Stimulated activated naive CD8-positive, alpha-beta T cell treated with anti-CD3 and anti-CD28 coated beads, Interleukin-15, Interleukin-2, amounts not matched to agents 100 U/mL and 50 U/mL, for 24 hours (primary cell): ENCODE measurements at places on chromosomes 3 and 15.
A peak's percentile ranks its signal among the peaks of the same experiment; 100 is the strongest.

GRCh38 chr3:50464569-50464968, 38.9 kb downstream of the CACNA2D2 start:
- DNase-seq = no peak

DNA sequence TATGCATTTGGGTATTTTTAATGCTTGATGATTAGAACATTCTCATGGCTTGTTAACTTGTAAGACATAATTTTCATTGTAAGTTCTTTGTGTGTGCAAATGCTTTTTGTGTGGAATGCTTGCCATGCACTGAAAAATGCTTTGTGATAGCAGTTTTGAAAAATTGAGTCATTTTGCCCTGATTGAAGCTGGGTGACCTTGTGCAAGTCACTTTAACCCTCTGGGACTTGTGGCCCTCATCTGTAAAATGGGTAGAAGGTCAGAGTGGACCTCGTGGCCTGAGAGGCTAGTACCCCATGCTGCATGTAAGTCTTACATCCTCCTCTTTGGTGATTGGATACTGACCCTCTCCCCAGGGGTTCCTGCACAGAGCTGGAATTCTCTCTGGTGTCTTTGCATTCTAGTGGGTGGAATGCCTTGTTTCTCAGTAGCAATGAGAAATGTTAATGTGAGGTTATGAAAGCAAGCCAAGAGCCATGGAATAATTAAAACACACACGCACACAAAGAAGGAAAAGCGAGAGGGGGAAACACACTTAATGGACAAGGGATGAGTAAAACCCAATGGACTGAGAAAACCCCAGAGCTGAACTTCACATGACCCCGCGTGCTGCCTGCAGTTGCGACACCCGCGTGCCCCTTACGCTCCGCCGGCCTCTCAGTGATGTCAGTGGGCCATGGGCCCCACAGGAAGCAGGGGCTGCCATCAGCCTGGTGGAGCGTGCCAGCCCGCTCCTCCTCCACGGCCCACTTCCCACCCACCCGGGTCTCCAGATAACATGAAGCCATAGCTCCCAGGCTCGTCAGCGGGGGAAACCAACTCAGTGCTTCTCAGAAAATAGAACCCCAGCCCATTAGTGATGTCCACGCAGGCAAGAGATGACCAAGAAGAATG, 44.0 kb downstream of the SMAD3 start:
- DNase-seq = peak; percentile 52

- no peak for DNase-seq
These were observed 22.9 kb downstream of the IL5RA start for GRCh38 chr3:3087279-3087678.

DNA sequence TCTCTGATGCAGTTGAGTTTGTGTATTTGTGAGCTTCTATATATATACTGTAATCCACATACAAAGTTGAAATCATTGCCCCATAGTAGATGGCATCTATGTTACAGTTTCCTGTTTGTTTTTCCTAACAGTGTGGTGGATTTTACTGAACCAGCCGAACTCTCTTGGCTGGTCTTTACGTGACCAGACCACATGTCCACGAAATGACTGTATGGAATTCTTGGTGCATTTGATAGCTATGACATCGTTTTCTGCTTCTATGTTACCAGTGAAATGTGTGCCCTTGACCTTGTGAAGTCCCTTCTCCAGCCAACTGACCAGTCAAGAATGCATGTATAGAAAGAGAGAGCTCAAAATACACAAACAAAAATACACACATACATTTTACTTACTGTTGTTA, 1.8 kb downstream of the KCNMB2 start:
- DNase-seq = no peak

DNA sequence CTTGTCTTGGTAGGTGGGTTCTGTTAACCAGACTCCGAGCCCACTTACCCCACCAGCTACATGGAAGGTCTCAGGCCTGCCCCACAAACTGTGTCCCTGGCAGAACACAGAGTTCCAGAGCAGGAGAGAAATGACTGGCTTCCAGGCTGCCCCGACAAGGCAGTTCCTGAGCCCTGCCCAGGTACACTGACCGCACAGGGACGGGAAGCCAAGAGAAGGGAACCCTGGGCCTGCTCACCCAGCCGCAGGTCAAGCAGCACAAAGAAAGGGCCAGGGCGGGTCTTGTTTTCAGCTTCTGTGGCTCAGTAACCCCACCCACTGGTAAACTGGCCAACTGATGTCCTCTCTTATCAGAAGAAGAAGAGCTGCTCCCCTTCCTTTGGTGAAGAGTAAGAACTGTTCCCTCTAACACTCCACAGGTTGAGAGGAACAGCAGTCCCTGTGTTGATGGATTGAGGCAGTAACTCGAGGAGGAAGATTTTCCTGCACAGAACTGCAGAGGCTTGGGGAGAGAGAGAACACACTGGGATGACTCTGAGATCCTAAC, 68.4 kb downstream of the CRTC3 start:
- peak; percentile 26 for DNase-seq

DNA sequence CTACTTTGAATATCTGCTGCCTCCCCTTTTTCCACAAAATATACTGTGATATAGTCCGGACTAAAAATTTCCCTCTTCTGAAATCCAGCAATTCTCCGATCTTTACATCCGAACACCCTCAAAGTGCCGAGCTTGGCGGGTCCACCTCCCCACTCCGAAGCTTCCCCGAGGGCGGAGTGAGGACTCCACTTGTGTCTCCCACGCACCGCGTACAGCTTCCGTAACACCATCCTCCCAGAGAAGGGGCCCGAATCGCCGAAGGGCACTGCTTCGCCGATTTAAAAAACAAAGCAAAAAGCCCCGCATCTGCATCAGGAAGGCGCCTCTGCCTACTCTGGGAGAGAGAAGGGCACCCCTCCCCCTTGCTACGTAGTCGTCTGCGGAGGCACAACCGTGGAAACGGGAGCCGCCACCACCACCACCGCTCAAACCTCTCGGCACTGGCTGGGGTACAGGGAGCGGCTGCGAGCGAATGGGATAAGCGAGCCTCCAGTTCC, 551 bp downstream of the NCBP2 start:
- peak; percentile 73 for DNase-seq

DNA sequence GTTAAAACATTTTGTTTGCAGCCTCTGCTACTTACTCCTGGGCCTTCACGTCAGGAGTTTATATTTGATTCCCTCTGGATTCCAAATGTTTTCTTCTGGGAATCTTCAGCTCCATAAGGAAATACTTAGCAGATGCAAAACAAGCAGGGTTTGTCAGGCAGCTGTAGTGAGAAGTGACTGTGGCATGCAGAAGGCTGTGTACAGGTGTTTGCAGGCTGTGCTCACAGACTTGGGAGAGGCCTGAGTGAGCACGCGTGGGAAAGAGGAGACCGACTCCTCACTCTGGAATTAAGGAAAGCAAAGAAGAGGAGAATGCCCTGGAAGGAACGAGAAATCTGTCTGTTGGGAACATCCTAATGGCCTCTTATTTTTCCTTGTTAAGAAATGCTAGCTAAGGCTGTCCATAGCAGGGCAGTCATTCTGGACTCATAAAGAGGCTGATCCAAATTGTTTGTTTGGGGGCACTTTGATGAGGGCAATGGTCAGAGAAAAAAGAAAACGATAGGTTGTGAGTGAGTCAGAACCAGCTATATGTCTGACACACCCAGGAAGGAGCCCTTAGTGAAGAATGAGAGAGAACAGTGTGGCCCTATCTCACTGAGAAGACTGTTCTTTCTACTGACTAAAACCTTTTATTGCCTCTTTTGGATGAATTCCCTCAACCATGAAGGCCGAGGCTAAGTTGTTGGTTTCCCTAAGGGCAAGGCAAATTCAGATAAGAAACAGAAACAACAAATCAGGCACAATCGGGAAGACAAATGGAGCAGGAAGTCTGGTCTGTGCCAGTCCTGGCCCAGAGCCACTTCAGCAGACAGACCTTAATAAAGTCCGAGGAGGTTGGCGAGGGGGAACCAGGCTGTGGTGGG, 82.6 kb downstream of the TGFBR2 start:
- DNase-seq = no peak

- no peak for DNase-seq
These were observed 10.7 kb upstream of the ANXA2 start for GRCh38 chr15:60408463-60408981.

DNA sequence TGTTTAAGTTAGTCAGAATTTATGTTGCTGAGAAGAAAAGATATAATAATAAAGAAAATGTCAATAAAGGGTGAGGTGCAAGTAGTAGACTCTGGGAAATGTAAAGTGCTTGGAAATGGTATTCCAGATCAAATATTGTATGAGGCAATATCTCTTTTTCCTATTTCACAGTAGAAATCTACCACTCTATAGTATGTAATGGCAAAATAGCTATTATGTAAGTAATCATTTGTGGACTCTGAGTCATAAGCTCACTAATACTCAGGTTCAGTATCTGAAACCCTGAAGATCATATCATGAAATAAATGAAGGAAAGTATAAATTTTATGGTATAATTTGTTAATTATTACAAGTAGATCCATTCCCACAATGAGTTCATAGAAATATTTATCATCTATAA, 322.1 kb downstream of the PYDC2 start:
- no peak for DNase-seq

- DNase-seq = no peak
These were observed 8.6 kb upstream of the CYFIP1 start for GRCh38 chr15:22988811-22989210.

DNA sequence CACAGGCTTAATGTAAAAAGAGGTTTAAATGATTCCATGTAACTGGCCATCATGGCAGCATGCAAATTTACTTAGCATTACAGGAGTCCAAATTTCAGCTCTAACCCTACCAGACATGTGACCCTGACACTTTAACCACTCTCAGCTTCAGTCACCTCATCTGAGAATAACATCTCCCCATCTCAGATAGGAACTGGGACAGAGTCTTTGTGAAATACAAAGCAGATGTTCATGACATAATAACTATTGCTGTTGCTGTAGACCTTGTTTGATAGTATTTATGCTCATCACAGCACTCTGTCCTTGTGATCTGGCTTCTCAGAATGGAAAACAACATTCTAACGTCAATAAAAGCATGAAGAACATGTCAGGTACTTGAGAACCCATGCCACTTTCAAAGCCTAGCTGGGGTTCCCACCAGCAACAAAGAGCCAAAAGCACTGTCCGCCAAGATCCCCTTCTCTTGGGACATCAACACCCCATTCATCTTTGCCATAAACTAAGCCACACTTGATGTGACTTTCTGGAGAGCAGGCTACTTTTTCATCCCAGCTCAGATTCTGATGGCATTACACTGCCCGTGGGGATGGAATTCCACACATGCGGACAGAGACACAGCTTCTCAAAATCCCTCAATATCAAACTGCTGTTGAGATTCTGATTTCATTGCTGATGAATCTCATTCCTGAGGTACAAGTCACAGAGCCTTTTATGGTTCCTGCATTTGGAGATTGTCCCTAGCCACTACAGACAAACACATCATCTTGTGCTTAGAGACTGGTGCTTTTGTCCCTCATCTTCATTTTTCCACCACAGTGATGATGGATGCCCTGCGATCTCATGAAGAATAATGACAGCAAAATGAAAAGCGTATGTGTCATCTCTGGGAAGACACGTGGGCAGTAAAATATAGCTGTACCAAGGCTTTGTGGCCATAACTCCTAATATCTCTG, 202.7 kb downstream of the TNIK start:
- no peak for DNase-seq
